ENCODE measurements at places on chromosomes 2 and 18.
A peak's percentile ranks its signal among the peaks of the same experiment; 100 is the strongest.

- DNase-seq, result peak; percentile 9
Measured at GRCh38 chr2:173898996-173899395, 66.2 kb downstream of the SP3 start.

DNA sequence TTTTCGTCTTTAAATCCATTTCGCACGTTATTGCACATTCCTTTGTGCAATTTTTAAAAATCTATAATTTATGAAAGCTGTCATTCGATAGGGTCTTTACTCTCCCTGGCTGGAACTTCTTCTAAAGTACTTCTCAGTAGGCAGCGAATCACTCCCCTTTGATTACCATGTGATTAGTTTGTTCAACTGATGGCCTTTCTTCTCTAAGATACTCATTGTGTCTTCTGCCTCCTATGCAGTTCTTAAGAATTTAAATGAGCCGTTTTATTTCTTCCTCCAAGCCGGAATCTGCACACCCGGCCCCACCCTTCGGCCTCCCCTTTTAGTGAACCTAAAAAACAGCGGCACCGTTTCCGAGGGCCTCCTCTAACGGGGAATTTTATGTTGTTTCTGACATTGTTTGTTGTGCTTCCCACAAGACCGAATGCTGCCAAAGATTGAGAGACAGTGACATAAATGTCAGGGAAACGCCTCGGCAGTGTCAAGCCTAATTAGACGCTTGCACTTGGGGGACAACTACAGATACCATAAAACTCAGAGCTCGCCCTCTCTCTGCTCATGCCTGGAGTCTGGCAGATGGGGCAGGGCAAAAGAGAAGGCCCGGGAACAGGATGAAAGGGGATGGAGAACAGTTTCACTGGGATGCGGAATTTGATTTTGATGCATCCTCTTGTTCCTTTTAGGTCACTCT lies 255.3 kb downstream of the BCL11A start:
- DNase-seq, result no peak

DNA sequence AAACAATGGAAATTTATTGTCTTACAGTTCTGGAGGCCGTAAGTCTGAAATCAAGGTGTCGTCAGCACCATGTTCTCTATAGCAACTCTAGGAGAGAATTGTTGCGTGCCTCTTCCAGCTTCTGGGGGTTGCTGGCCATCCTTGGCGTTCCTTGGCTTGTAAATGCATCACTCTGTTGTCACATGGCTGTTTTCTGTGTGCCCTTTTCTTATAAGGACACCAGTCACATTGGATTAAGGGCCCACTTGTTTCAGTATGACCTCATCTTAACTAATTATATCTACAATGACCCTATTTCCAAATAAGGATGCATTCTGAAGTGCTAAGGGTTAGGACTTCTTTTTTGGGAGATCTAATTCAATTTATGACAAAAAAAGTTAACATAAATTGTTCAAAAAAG lies 1.4 kb upstream of the PLEK start:
- DNase-seq, result no peak

DNA sequence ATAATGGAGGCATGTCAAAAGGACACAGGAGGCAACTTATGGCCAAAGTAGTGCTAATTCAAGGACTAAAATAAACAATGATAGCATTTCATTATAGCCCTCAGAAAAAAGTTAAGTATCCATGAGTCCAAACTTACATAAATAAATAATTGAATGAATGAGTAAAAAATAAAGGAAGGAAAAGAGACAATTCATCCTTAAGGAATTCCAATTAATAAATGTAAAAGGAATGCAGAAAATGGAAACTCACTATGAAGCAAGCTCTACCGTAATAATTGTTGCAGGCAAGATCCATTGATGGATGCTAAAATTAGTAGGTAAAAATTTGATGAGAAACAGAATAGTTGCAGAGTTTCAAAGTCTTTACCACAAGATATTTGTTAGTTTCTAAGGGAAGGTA lies 88.2 kb upstream of the RAPGEF4 start:
- DNase-seq, result no peak

DNA sequence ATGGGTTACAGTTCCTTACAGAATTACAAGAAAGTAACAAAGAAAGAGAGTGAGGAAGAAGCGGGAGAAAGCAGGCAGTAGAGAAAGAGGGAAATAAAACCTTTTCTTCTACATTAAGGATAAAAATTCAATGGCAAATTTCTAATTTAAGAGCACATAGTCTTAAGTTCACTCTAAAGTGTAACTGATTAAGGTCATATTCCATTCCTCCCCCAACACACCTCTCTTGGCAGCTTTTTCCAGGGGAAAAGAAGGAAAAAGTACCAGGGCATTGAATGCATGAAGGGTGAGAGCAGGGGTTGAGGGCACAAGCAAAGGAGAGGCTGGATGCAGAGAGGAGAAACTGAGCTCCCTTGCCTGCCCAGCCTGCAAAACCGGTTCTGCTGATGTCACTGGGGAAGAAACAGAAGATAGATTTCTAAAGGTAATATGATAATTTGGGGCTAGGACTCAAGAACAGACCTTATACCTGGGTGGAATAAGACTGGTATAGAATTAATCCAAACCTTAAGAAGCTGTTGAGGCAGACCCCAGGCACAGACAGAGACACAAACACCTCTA lies 4.6 kb downstream of the ACMSD start:
- DNase-seq, result no peak

GRCh38 chr2:162972383-162972782 lies 133.8 kb upstream of the KCNH7 start:
- DNase-seq, result no peak

GRCh38 chr2:182426918-182427240 lies at the start of gene PDE1A:
Gene PDE1A (minus strand): TSS chr2:182427036.
- DNase-seq, result no peak

DNA sequence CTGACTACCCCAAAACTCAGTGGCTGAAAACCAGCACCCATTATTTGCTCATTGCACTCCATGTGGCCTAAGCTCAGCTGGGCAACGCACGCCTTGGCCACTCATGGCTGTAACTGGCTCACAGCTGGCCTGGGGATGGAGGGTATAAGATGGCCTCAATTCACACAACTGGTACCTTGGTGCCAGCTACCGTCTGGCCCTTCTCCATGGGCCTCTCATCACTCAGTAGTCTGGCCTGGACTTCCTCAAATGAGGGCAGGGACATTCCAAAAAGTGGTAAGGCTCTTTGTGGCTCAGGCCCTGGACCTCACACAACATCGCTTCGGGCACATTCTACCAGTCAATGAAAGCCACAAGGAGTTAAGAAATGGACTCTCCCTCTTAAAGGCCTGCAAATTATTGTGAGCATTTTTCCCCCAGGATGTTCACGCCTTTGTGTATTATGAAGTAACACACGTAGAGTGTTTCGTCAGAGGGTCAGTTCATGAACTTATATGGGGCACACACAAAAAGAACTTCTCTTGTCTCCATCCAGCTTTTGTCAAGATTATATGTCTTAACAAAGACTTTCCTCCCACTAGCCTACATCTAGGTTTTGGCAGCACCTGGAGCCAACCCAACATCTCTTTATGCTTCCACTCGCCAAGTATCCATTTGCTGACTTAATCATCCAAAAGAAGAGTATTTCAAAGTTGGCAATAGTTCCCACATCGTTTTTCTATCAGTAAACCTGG lies 145.2 kb downstream of the CCBE1 start:
- DNase-seq, result no peak

- no peak for DNase-seq
Measured at GRCh38 chr2:205778356-205778755, 96.1 kb downstream of the NRP2 start.

DNA sequence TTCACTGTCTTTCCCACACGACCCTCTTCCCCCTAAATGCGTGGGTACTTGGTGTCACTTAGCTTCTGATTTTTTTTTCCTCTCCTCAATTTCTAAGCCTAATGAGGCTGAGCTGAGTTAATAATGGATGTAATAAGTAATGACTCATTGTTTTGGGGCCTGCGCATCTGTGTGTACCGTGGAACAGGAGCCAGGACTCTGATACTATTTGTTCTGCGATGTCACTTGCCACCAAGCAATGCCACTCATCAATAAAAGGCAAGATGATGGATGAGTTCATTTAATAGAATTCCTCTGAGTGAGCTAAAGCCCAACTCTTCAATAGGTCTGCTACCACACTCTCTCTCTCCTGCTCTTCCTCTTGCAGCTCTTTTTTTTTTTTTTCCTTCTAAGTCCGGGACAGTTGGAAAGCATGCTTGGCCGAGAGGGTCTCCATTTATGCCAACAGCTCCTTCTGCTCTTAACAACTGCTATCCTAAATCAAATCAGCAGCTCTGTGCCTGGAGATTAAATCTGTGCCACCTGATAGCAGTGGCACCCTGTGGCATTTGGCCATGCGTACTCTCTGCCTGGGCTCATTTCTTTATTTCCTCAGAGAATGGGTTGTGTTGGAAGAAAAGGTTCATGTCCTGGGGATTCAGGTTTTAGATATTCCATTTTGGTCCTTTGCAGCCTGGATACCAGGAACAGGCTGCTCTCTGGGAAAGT lies 1284.2 kb upstream of the PIK3C3 start:
- DNase-seq, result no peak

DNA sequence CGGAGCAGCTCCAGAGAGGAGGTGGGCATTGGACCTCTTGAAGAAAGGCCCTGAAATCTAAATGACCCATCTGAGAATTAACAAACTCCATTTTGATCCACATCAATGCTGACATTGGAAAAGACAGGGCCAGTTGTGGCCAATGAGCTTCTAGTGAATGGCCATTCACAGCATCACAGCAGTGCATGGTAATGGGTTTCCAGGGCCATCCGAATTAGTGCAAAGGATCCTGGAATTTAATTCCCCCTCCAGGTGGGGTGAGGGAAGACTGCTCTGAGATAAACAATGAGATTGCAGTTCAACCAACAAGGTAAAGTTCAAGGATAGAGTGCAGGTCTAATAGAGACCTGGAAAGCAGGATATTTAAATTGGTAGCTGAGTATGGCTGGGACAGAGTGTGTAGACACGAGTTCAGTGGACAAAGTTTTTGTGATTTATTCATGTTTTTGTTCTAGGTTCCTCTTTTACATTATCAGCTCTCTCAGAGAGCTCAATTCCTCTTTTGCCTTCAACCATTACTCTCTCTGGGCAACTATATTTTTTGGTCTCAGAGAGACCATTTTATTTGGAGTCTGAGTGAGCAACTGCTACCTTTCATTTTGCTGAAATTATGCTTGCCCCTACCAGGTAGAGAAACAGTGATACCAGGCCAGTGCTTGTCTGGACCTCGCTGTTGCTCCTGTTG lies 5.0 kb downstream of the TACR1 start:
- DNase-seq, result no peak

GRCh38 chr2:195813421-195813820 lies 156.4 kb downstream of the SLC39A10 start:
- DNase-seq, result no peak

DNA sequence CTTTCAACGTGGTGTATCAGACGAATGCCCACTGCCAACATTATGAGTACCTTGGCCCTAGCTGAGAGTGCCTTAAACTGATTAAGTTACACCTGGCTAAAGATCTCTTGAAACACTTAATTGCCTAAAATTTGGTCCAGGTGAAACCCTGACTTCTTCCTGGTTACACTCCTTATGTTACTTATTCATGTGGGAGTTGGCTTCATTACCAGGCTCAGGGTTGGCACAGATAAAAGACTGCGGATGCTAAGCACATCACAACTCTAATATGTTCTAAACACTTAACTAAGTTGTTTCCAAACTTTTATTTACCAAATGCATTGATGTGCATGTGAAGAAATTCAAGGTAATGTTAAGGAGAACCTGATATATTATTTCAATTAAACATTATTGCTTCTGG lies 298.9 kb downstream of the TCF4 start:
- no peak for DNase-seq

- DNase-seq, result no peak
Measured at GRCh38 chr2:57199663-57200062, 846.9 kb upstream of the VRK2 start.

GRCh38 chr2:240816584-240817495 lies 3.2 kb downstream of the KIF1A start:
- no peak for DNase-seq

DNA sequence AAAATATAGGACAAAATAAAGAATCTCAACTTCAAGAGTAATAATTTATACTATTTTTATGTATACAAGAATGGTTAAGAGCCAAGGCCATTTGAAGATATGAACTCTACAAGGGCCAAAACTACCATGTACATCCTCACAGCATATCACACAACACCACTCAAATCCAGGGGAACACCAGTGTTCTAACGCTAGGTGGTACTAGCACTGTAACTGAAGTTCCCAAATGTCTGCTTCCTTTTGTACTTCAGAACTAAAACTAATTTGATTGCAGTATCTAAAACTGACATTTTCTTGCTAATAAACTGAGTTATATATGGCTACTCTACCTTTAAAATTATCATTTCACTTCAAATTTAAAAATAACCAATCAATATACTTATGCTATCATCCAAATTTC lies 47.0 kb downstream of the REV1 start:
- no peak for DNase-seq

- peak; percentile 15 for DNase-seq
Measured at GRCh38 chr2:197500503-197501131, 438 bp downstream of the HSPE1 start.

GRCh38 chr2:220509966-220510365 lies 882.5 kb downstream of the SLC4A3 start:
- no peak for DNase-seq

DNA sequence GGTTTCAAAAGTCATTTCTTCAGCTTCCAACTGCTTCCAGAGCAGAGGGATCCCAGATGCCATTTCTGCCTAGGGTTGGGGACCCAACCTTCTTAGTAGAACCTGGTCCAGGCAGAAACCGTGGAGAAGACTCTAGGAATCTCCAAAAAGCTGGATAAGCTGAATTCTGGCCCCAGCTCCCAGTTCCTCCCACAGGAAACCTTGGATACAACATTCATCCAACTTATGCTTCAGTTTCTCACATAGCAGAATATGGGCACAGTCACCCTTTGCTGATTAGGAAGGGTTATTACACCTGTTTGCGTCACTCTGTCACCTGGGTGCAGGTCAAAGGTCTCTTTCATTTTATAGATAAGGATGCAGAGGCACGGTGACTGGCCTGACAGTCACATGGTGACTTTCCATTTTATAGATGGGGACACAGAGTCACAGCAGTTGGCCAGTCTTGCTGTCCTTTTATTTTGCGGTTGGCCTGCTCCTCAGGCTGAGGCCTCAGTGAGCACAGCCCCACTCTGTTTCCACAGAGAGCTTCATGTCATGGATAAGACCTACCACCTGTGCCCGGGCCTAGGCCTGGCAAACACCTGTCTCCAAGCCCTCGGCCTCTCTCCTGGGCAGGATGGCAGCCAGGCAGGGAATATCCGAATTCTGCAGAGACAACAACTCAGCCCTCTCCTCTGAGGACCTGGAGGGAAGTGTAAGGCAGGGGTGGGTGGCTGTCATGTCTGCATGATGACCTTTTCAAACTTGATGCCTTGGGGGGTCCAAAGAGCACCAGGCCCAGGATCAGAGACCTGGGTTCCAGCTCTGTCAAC lies 148.8 kb downstream of the SMAD7 start:
- DNase-seq, result no peak

All from CD4-positive, alpha-beta T cell treated with Interleukin-2 at 100 ng/mL for 4 hours (primary cell).